ENCODE measurements at places on chromosomes 2 and 18.

- DNase-seq, result no peak
Observed at GRCh38 chr2:156356014-156356754, 23.7 kb upstream of the NR4A2 start.

GRCh38 chr2:50263728-50264127 lies 768.2 kb downstream of the NRXN1 start:
- no peak for DNase-seq

- DNase-seq, result peak; percentile 74
Observed at GRCh38 chr2:55168221-55169154, 63.6 kb downstream of the CLHC1 start.

GRCh38 chr2:189175869-189176433 lies 3.6 kb downstream of the COL5A2 start:
- DNase-seq, result no peak

GRCh38 chr2:230319211-230319862 lies 7.7 kb upstream of the SP140L start:
- no peak for DNase-seq

GRCh38 chr2:12987246-12987645 lies 270.5 kb downstream of the TRIB2 start:
- DNase-seq, result no peak

GRCh38 chr2:64207573-64207972 lies 63.4 kb upstream of the PELI1 start:
- no peak for DNase-seq

DNA sequence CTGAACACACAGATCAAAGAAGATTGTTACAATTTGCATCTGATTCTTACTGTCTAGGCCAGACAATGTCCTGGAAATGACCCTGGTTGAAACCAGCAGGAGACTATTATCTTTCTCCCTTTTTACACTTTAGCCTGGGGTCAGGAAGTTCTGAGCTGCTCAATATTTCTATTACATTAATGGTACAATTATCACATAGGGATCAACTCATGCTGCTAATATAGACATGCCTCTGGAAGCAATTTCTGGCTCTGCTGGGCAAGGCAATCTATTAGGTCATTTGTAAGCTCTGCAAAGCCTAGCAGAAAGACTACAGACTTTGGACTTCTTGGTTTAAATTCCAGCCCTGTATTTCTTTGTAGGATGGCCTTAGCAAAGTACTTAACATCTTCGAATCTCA lies 205.3 kb downstream of the LRP1B start:
- no peak for DNase-seq

GRCh38 chr18:70200286-70200685 lies 5.2 kb downstream of the RTTN start:
- DNase-seq, result no peak

DNA sequence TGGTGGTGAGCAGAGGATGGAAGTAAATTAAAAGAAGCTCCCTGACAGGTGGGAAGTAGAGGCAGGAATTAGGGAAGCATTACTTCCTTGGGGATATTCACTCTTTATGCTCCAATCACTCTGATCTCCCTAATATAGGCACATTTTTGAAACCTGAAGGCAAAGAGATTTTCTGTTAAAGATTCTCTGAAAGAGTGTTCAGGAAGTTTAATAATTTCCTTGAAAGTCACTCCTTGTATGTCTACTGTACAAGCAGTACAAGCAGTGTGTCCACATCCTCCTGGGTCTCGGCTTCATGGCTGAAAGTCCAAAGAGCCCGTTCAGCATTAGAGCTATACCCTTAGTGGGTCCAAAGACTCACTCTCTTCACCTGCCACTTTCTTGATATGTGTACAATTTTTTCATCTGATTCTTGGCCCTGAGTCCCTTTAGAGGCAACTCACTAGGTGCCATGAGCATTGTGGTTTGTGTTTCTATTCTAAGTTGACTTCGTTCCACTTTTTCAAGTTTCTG lies 60.2 kb downstream of the AAK1 start:
- DNase-seq, result no peak

DNA sequence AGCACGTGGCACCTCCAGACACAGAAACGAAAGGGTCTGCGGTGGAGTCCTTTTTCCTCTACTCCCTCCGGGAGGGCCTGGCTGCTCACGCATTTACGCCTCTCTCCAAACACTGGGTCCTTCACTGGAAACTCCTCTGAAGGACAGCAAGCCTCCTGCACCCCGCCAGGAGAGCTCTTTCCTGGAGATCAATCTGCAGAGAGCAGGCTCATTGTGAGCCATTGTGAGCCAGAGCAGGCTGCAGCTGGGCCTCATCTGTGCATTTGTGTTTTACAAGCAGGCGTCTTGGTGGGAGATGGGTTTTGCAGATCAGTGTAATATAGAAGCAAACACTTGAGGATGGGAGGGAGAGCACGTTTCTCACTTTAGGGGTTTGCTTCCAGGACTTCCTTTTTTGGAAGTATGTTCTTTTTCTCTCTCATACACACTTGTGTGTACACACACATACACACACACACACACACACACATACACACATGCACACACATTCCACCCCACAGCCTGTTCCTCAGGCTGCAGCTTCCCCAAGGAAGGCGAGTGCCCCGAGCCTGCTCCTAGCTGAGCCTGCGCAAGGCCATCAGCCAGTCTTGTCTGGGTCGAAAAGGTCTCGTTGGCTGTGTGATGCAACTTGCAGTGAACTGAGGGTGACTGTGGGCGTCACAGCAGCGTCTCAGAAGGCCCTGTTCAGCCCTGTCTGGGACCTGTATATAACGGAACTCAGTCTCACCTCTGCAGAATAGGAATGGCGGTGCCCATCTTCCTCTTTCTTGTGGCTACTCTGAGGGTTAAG lies 163.5 kb downstream of the GLI2 start:
- no peak for DNase-seq

GRCh38 chr2:46555011-46555410 lies 75.6 kb downstream of the TMEM247 start:
- DNase-seq, result no peak

- DNase-seq, result no peak
Observed at GRCh38 chr2:13558368-13558767, 841.6 kb downstream of the TRIB2 start.
